Dermis microvascular lymphatic vessel endothelial cell (primary cell): ENCODE measurements at places on chromosomes 3 and 15. TPM values are rescaled to one million over a fixed set of nuclear protein-coding genes. Genes with fewer than 3 reads are reported as not detected.

DNA sequence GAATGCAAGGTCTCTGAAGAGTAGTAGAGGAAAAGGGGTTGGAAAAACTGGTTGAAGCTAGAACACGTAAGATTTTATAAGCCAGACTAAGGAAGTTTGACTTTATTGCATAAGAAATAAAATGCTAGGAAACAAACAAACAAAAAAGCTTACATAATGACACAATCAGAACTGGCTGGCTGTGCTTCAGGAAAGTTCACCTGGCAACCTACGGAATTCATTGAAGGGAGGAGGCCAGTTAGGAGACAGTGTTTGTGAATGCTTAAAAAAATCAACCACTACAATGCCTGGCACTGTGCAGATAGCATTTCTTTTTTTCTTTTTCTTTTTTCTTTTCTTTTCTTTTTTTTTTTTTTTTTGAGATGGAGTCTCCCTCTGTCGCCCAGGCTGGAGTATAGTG lies 1.9 kb upstream of the ICE2 start:
- DNase-seq = no peak

GRCh38 chr3:22121068-22121701 lies 370.2 kb upstream of the ZNF385D start:
- no peak for DNase-seq

DNA sequence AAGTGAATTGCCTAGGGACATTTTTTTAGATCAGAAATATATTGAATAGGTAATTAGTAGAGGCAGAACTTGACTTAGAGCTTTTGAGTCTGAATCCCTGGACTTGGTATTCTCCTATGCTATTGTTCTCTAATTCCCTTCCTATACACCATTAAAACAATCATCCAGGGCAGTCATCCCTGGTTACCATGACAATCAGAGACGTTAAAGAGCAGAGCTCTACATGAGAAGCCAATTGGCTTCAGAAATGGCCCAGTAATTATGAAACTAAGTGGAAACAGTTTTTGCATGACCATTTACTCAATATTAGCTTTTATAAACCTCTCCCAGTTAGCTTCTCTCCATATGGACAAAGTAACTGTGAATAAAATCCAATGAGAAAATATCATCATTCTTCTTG lies 182.1 kb upstream of the TP63 start:
- DNase-seq = no peak

- DNase-seq = no peak
These were observed 12.9 kb downstream of the DZIP3 start for GRCh38 chr3:108602249-108602934.

GRCh38 chr3:58868097-58868779 lies 181.6 kb downstream of the CFAP20DC start:
- DNase-seq = no peak

DNA sequence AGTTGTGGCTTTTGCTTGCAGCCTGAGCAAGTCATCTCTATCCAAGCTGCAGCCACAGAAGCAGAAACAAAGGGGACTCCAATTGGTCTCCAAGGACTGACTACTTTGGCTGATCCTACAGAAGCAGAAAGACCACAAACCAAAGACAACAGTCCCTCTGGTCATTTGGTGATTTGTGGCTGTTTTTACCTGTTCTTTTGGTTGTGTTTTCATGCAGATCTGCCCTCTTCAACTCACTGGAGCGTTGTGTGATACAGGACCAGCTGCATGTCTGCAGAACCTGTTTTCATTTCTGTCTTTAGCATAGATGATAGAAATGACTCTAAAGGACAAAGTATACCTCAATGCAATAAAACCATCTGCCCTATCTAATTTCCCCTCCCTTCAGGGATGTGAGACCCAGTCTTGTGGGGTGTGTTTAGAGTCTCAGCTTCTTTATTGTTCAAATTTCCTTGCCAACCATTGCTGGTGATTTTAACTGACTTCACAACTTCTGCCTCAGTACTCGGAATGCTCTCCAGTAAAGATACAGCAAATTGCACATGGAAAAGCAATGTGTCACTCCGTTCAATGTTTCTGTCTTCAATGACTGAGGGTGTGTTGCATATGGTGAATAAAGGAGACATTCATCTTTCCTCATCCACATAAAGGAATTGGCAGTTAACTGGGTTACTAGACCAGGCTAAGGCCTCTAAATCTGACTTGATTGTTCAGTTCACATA lies 48.9 kb upstream of the SLC7A14 start:
- no peak for DNase-seq

DNA sequence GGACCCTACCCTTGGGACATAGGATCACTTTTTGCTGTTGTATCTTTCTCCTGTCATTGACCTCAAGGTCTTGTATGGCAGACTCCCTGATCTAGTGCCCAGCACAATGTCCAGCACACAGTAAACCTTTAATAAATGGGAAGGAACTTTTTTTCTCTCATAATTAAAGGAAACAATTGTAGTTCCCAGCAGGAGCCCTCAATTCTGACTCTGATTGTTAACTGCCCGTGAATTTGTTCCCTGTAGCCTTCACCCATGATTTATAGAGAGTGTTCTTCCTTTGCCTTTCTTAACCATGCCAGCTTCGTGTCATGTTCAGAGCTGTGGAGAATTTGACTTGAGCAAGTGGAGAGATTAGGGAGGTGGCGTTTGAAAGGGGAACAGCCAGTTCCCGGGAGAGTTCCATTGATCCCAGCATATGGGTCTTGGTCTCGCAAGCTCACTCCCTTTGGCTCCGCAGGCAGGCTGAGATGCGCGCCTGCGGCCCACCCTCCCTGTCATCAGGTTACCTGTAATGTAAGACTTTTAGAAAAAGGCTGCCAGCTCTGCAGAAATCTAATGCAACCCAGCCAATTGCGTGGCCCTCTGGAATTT lies 182.6 kb downstream of the TP63 start:
- DNase-seq = no peak

GRCh38 chr3:179233043-179233442 lies 17.9 kb downstream of the KCNMB3 start:
- DNase-seq = no peak

DNA sequence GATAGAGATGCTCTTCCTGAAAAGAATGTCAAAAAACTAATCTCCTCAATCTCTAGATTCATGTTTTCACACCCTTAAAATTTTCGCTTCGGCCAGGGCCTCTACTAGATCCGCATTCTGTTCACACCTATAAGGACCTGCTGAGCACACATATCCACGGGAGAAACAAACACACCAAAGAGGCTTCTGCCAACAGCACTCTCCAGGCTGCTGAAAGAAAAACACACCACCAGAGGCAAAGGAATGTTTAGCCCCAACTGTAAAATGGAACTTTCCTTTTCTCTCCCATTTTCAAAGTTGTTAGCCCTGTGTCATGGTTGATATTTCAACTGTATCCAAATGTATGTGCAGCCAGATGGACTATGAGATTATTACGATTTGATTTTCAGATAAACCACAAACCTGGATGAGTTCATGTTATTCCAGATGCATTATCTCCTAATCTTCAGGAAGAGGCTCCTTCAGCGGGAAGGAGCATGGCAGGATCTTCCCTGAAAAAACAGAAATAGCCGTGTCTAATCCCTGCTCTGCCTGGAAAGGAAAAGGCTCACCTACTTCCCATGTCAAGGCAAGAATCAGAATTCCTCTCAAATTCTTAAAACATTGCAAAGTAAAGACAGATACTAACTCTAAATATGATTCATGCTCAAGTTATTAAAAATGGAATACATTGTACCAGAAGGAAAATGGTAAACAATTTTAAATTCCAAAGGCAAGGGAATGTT lies 442.7 kb upstream of the NR2F2 start:
- DNase-seq = no peak

GRCh38 chr3:65836047-65836446 lies 202.7 kb downstream of the MAGI1 start:
- DNase-seq = no peak

DNA sequence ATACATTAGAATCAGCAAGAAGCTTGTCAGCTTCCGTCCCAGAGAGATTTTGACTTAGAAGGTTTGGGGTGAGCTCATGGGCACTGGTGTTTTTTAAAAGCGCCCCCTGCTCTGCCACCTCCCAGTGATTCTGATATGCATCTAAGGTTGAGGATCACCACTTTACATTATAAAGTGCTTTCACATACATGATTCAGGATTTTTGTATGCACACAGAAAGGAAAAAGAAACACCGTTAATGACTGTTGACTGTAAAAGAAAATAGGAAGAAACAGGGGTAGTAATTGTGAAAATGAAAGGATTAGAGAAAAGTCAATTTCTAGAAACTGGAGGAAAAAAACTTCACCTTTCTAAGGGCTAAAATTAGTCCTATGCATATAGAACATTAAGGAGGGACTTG lies 104.9 kb upstream of the ZBED2 start:
- DNase-seq = no peak

DNA sequence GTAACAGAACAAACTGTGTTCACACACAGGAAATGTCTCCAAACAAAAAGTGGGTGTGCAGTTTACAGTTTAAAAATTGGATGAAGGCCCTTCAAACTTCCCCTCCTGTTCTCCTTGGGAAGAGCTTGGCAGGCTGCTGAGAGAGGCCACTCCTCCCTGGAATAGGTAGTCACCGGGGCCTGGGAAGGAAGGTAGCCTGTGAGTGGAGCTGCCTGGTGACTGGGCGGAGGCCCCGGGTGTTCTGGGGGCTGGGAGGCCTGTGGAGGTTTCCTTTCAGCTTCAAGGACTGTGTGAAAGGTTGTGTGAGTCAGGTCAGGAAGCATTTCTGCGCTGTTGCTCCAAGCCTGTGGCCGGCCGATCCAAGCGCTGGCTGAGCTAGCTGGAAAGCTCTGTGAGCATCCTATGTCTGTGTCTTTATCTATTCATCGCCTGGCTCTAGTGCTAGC lies 14.1 kb downstream of the SLCO3A1 start:
- DNase-seq = no peak

DNA sequence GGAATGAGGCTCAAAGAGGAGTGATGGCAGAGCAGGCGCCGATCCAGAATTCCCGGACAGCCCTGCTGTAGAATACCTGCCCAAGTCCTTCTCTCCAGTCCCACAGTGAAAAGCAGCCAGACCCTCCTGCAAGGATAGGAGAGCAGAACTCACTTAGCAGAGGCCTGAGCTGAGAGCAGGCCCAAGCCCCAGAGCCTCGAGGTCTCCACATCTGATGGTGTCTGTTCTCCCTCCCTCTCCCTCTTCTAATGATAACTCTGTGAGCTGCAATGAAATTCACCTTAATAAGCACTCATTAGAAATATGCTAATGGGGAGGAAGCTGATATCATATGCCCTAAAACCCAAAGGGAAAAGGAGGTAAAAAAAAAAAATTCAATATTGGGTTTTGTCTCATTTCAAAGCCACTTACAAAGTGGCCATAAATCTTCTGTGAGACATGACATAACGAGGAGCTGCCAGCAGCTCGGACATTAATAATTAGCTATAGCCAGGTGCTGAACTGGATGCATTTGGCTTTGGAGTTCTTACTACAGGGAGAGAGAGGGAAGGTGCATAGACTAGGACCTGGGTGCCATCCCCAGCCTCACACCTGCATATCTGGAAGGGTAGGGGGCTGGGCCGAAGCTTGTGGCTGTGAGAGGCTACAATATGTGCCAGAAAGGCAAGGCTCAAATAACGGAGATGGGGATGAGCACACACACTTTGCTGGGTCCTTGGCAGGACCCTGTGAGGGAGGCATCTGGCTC lies 108.4 kb downstream of the MEGF11 start:
- DNase-seq = no peak

- no peak for DNase-seq
These were observed 207.4 kb downstream of the FMN1 start for GRCh38 chr15:32987067-32987466.

DNA sequence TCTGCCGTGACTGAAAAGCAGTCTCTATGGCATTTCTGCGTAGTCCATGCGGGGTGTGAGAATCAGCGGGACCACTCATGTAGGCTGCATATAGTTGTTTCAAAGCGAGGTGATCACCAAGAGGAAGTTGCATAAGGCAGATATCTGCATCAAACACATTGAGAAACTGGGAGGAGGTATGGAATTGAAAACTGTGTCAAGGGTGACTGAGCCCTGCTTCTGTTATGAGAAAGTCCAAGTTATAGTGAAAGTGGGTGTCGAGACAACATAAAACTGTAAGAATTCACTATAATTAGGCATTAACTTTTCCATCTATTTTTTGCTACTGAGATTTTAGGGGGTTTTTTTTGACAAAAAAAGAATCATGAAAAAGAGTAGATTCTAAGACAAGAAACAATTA lies 109.3 kb downstream of the ZIC1 start:
- DNase-seq = no peak

DNA sequence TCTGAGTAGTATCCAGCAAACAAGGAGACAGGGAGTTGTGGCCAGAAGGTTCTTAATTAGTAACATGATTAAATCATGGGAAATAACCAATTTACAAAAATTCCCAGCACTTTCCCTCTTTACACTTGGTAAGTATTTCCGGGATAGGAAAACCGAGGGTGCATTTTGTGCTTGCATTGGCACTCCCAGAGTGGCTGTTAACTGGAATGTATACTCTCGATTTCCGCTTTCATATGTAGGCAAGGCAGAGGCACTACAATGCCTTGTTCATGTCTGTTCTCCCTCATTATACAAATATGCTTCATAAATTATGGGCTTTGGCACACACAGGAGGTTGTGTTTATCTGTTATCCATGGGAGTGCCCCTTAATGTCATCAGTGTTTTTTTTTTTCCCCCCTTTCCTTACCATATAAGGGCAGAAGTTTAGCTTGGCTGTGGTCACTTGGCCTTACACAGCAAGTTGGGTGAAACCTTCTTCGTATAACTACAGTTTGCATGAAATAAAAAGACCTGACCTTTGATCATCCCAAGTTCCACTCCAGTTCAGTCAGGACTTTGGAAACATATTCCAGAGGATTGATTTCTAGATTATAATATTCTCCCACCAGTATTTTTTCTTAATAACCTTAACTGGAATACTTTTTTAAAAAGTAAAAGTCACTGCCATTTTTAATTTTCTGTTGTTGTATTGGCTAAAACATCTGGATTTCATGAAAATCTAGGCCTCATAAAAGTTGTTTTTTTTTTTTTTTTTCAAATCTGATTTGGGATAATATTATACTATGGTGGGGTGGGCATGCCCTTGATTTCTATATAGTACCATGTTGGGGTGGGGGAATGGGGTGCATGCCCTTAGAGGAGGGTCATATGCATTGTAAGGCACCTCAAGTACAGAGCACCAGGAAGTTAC lies 8.9 kb downstream of the TPM1 start:
- DNase-seq = peak; percentile 87

GRCh38 chr3:57961828-57962447 lies 46.3 kb upstream of the FLNB start:
- DNase-seq = peak; percentile 64

DNA sequence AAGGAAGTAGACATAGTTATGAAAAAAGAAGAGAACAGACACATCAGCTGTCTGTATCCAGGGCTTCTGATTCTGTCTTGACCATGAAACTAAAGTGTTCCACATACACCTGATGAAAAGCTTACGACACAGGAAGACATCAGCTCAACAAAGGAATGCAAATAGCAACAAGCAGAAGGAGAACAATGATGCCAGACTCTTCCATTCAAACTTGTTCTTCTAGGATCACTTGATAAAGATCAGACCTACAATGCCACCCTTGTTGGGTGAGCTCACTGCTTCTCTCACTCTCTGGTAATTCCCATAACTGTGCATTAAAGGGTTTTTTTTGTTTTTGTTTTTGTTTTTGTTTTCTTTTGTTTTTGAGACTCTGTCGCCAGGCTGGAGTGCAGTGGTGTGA lies 49.7 kb downstream of the GATM start:
- DNase-seq = no peak

The MRAS gene
- 9.4 and 11.4 TPM in 2 replicates for total RNA-seq

The ZDHHC19 gene
- total RNA-seq = not detected in 2 replicates

The HRG gene
- total RNA-seq = not detected in 2 replicates

The TGM4 gene
- 0.13 TPM in 2 replicates for total RNA-seq

The GOLGA6B gene
- not detected in 2 replicates for total RNA-seq

The CYP1A2 gene
- under 0.01 TPM in 2 replicates for total RNA-seq
